NCI-H2171 treated with DMSO at 0.1 percent for 48 hours (cell line): ENCODE measurements at places on chromosomes 5 and 9.

GRCh38 chr9:134130503-134131375 is 5.1 kb upstream of the WDR5 start:
- no peak for DNase-seq

GRCh38 chr5:78912085-78912771 is 72.9 kb downstream of the ARSB start:
- peak; percentile 66 for DNase-seq

DNA sequence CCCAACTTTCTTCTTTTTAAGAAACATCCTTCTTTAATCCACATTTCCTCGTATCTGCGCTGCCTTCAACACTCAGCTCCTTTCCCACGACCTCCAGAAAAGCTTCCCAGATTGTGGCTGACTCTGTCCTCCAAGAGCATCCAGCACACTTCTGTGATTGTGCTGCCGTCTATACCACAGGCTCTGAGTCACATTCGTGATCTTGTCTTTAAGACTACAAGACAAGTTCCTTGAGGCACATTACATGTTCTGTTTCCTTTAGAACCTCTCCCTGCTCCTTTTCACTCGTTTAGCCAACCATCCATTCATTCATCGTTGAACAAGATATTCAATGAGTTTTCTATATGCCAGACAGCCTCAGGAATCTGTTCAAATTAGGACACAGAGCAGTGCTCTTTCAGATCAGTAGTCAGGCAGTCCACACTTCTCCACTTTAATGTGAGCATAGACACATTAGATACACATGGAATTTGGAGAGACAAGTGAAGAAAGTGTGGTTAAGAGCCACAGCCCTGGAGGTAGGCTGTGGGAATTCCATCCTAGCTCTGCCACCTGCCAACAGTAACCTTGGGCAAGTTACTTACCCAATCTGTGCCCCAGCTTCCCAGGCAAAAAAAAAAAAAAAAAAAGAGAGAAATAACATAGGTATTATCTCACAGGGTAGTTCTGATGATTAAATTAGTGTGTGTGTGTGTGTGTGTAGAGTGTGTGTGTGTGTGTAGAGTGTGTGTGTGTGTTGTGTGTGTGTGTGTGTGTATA is 18.9 kb downstream of the WHRN start:
- DNase-seq, result no peak

- DNase-seq, result no peak
These were observed 33.7 kb downstream of the SNX24 start for GRCh38 chr5:122879076-122879475.

- no peak for DNase-seq
These were observed 405.1 kb upstream of the ADAMTSL1 start for GRCh38 chr9:18068900-18069299.

DNA sequence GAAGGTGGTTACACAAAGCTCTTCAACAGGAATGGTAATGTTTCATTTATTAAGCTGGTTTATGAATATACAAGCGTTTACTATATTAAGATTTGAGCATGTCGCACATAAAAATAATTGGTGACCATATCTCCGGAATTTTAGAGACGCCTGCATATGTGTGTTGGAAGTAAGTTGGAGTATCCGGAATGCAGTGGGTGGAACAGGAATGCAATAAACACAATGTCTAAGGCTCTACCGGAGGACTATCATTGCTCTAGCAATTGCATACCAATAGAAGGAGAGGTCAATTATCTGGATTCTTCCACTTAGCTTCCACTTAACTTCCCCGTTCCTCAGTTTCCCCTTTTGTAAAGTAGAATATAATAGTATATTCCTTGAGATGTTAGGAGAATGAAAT is 1.1 kb upstream of the CEP78 start:
- no peak for DNase-seq

GRCh38 chr5:68099327-68099726 is 116.2 kb upstream of the PIK3R1 start:
- DNase-seq, result no peak
